Fibroblast of skin of right quadriceps (primary cell): ENCODE measurements at places on chromosomes 5 and 9.

GRCh38 chr9:119827526-119827925 lies 458.3 kb upstream of the BRINP1 start:
- no peak for DNase-seq

GRCh38 chr5:89095341-89095740 lies 212.4 kb upstream of the MEF2C start:
- no peak for DNase-seq

DNA sequence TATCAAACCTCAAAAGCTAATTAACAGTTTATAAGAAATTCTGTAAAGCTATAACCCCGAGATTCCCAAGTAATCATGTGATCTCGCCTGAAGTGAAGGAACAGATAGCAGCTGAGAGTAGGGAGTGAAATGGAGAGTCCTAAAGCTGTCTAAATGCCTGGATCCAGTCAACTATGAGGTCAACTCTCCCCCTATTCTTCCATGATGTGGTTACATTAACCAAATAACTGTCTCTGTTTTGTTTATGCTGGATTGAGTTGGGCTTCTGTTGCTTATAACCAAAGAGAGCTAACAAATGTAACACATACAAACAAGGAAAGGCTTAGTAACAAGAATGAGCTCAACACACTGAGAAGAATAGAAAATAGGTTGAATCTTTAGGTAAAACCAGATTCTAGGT lies 41.6 kb downstream of the GKAP1 start:
- no peak for DNase-seq

DNA sequence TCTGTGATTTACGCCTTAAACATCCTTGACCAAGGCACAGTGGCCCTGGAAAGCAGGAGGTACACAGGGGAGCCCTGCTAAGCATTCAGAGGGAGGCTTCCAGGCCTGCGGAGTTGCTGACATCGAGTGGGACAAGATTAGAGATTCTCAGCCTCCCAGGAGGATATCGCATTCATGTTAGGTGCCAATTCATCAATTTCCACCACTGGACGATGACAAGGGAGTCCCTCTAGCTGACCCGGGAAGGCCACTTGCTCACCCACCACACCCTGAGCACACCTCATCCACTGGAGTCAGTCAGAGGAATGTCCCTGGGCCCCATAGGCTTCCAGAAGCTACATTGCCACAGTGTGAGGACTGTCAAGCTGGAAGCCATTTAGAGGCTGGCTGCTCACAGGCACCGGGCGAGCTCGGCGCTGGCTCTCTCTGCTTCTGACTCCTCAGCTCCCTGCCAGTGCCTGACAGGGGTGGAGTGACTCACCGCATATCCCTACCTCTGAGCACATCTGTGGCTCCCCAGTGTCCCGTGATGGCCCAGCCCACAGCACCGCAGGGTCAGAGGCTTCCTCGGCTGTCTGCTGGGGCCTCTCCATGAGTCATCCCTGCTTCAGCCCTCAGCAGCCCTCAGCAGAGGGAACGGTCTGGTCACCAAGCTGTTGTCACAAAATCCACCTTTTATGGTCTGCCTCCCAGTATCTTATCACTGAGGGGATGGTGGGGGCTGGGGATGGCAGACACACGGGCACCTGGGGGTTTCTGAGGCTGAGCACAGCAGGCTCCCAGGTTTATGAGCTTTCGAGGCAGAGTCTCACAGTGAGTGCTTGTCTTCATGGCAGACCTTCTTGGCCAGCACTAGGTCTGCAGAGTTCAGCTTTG lies 117.5 kb downstream of the ZNF608 start:
- peak; percentile 95 for DNase-seq
